ENCODE measurements at places on chromosomes 1 and 21.

- DNase-seq = no peak
Observed at GRCh38 chr1:10878469-10878868, 82.0 kb upstream of the CASZ1 start.

GRCh38 chr1:180057883-180058396 is 96.7 kb upstream of the QSOX1 start:
- no peak for DNase-seq

DNA sequence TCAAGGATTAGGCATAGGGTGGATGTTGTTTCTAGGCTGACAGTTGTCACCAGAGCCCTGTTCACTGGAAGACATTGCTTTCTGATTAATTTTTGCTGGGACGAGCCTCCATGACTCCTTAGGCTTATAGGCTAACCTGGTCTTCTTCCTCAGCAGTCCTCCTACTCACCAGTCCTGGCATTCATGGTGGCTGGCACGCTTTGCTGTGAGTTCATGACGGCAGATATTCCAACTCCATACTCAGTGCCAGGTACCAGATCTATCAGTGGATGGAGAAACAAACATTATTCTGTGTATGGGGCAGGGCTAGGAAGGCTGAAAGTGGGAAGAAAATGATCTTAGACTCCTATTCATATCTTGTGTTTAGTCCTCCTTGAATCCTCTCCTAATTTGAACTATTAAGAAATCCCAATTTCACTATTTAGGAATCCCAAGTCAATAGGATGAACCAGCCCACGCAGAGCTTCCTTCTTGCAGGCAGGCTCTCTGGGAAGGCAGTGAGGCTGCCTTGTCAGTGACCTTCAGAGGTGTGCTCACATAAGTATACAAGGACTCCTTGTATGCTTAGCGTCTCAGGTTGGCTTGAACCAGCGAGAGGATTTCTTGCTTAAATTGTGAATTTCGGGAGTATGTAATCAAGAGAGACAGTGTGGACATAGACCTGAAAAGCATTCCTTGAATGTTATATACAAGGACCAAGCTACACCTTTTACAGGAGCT is 174.6 kb upstream of the KIAA0040 start:
- DNase-seq = no peak

DNA sequence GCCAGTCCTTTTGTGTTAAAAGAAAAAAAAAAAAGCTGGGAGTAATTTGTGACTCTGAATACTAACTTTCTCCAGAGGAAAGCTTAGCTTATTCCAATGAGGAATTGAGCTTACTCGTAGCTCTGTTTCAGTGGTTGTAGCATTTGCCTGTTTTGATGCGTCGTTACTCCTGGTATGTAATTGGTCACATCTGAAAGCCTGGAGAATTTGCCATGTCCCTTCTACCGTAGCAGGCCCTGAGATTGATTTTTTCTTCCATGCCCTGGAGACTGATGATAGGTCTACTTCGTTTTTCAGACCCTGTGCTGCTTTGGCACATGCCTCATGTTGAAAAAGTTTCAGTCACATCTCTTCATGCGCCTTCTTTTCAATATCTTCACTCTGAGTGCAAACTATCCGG is 1103.0 kb downstream of the PLA2G4A start:
- no peak for DNase-seq

- DNase-seq = no peak
Observed at GRCh38 chr1:165387505-165387904, 31.0 kb upstream of the LMX1A start.

GRCh38 chr1:31376375-31377134 is 3.7 kb upstream of the FABP3 start:
- DNase-seq = peak; percentile 19

GRCh38 chr21:44792702-44793591 is 8.7 kb downstream of the UBE2G2 start:
- DNase-seq = peak; percentile 52

DNA sequence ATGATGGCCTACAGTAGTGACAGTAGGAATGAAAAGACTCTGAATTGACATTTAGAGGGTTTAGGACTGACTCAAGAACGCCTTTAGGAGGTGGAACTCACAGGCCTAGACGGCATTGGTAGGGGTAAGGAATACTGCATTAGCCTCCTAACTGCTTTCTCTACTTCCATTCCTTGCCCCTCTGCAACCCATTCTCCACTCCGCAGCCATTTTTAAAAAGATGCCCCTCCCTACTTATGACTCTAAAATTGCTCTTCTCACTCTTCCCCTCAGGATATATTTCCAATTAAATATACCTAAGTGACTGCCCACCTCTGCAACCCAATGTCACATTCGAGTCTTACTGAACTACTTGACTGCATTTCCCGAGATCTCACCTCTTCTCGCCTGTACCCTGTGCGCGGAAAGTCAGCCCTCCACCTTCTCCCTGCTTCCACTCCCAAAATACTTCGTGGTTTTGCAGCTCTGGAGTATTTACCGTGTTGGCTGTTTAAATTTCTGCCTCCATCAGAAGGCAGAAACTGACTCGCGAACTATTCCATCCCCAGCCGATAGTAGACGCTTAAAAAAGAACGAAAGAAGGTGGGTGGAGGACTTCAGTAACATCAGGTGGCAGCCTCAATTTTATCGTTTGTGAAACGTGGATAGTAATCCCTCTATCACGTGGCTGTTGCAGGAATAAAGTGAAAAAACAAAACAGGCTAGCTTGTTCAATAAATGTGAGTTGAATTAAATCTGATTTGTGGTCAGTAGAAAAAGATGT is 1.1 kb upstream of the YBX1 start:
- DNase-seq = peak; percentile 58

- no peak for DNase-seq
Observed at GRCh38 chr1:153670257-153670858, 435 bp downstream of the ILF2 start.

DNA sequence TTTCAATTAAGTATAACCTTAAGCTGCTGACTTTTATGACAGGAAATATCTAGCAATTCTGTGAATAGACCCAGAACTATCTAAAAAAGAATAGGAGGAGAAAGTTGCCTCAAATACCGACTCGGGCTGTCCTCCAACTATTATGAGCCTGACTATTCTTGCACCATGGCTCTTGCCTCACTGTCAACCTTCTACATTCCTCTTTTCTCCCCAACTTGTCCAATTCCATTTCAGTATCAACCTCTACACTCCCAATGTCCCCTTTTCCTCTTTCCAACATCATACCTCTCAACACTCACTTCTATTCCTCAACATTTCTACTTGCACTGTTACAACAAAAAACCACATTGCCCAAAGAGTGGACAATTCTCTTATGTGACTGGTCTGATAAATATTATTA is 2.3 kb downstream of the ZZZ3 start:
- no peak for DNase-seq

GRCh38 chr1:183987593-183988318 is 49.8 kb downstream of the COLGALT2 start:
- DNase-seq = no peak

GRCh38 chr1:145999321-146000024 is 3.1 kb upstream of the TXNIP start:
- peak; percentile 90 for DNase-seq

GRCh38 chr1:64624218-64624713 is 120.6 kb upstream of the RAVER2 start:
- DNase-seq = no peak

- DNase-seq = no peak
Observed at GRCh38 chr1:15354580-15354965, 55.1 kb upstream of the EFHD2 start.

GRCh38 chr1:112284796-112285195 is 111.2 kb upstream of the CTTNBP2NL start:
- DNase-seq = no peak

DNA sequence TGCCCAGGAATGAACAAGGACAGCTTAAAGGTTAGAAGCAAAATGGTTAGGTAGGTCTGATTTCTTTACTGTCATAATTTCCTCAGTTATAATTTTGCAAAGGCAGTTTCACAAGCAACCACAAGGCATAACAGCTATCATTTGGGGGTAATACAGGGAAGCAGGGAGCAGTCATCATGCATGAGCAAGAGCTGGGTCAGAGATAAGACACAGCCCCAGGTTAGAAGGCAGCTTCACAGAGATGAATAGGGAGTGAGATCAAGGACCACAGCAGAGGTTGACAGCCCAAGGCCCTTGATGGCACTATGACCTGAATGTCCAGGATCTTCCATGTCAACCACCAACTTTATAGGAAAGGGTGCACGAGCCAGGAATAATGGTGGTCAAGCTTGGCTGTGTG is 9.0 kb upstream of the CSRP1 start:
- DNase-seq = no peak

DNA sequence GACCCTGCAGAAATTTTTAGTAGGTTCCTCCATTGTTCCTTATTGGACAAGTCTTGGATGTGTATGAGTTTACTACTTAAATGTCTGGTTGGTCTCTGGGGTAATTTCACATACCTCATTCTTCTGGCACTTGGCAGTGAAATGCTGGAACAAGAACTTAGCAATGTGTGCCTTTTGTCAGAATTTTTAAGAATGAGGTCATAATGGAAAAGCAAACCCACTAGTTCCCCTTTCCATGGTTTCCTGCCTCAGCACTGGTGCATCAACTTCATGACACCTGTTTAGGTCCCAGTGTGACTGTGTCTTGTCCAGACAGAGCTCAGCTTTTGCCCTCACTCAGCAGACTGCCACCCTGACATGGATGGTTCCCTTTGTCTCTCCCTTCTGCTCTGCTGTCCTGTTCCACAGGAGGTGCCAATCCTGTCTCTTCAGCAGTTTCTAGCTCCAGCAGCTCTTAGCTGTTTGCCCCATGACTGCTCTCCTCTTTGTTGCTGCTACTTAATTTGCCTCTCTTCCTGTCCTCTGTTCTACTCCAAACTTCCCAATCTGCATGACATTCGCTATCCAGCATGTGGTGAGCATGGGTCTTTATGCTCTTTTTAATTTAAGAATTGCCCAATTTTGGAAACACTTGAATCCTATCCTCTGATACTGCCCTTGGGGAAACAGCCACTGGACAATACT is 135.6 kb downstream of the CYYR1 start:
- DNase-seq = no peak

DNA sequence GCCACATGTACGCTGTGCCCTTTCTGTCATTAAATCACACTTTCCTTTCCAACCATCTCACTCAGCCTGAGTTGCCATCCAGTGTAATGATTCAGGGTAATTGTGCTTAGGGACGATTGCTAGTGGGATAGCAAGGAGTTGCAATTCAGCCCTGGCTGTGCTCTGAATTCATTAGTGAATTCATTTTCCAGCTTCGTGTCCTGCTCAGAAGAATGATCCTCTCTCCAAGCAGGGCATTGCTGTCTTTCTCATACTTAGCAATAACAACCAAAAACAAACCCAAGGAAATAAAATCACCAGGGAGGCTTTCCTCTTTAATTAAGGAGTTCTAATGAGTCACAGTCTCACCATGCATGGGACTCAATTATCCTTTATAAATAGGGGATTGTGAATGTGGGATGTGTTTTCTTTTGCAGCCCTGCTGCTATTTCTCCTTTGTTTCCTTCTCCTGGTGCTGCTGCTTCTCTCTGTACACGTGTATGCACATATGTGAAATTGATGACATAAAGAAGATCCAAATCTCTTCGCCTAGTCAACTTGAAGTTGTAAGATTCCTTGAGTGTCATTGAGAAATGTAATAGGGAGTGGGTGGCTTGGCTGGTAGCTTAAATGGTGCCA is 167.0 kb downstream of the TSEN15 start:
- no peak for DNase-seq

DNA sequence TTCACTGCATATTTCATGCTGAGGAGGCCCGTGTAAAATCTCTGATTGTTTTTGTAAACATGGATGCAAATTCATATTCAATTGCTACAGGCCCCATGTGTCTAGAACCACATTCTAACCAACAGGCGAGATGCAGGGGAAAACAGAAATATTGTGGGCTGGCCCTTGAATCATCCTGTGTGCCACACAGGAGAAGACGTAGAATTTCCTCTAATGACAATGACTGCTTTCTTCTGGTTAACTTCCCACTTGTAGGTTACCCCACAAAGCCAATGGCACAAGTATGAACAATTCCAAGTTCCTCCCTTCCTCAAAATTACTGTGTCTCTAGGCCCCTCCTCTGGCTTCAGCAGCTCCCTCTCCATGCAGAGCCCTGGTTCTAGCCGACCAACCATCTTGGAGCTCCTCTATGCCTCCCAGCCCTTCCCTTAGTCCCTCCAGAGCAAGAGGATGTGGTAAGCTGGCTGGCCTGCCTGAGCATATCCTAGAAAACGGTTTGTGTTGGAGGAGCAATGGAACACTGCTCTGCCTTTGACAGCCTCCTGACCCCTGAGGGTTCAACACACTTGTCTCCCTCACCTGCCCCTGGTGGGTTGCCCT is 205.2 kb downstream of the HS2ST1 start:
- DNase-seq = no peak

GRCh38 chr1:182595641-182596240 is 6.7 kb upstream of the RNASEL start:
- DNase-seq = peak; percentile 39

- no peak for DNase-seq
Observed at GRCh38 chr1:117788014-117788413, 141.4 kb downstream of the GDAP2 start.

DNA sequence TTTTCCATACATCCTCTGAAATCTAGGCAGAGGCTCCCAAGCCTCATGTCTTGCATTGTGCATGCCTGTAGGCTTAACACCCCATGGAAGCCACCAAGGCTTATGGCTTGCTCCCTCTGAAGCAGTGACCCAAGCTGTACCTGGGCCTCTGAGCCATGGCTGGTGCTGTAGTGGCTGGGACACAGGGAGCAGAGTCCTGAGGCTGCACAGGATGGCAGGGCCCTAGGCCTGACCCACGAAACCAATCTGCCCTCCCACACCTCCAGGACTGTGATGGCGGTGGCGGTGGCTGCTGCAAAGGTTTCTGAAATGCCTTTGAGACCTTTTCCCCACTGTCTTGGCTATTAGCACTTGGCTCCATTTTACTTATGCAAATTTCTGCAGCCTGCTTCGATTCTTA is 429.5 kb downstream of the NPHP4 start:
- no peak for DNase-seq

GRCh38 chr1:232793944-232794343 is 11.3 kb upstream of the MAP10 start:
- DNase-seq = no peak

- no peak for DNase-seq
Observed at GRCh38 chr1:66367369-66367768, 166.6 kb upstream of the SGIP1 start.

DNA sequence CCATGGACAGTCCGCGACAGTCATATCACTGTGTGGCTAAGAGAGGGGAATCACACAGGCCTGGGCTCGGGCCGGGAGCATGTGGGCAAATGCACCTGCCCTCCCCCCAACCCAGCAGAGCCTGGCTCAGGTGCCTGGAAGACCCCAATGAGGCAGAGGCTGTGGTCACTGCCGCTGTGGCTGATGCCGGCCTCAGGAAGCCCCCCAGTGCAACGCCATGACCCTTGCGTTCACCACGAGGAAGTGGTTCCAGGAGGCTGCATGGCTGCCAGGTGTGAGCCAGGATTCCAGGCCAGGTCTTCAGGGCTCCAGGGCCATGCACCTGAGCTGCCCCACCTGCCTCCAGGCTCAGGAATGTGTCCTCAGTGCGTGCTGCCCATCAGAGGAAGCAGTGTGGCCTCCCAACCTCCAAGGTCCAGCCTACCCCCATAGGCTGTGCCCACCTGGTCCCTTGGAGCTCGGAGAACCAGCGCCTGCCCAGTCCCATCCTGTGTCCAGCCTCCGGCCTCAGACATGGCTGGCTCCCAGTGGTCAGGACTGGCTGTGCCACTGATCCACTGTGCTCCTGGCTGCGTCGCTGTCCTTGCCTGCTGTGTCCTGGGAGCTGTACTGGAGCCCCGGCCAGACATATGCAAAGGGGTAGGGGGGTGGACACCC is 8.0 kb downstream of the ARHGEF16 start:
- no peak for DNase-seq

GRCh38 chr21:25370311-25370744 is 237.0 kb downstream of the MRPL39 start:
- DNase-seq = no peak
